A172 (cell line): ENCODE measurements at places on chromosomes 11 and 22. TPM values are rescaled to one million over a fixed set of nuclear protein-coding genes. Genes with fewer than 3 reads are reported as not detected.

DNA sequence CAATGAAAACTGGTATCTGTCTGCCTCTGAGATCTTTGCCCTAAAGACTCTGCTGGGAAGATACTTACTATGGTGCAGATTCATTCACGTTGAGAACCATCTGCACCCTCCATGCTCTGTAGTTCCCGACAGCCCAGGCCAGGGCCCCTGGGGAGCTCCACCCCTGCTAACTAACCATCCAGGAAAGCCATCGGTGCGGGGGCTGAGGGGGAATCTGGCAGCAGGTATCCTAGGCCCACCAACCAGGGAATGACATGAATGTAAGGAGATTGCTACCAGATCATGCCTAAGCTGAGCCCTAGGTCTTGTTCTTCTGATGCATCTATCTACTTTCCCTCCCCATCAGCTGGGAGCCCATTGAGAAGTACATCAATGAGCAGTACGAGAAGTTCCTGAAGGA, 11.3 kb upstream of the WBP2NL start:
- no peak for DNase-seq

DNA sequence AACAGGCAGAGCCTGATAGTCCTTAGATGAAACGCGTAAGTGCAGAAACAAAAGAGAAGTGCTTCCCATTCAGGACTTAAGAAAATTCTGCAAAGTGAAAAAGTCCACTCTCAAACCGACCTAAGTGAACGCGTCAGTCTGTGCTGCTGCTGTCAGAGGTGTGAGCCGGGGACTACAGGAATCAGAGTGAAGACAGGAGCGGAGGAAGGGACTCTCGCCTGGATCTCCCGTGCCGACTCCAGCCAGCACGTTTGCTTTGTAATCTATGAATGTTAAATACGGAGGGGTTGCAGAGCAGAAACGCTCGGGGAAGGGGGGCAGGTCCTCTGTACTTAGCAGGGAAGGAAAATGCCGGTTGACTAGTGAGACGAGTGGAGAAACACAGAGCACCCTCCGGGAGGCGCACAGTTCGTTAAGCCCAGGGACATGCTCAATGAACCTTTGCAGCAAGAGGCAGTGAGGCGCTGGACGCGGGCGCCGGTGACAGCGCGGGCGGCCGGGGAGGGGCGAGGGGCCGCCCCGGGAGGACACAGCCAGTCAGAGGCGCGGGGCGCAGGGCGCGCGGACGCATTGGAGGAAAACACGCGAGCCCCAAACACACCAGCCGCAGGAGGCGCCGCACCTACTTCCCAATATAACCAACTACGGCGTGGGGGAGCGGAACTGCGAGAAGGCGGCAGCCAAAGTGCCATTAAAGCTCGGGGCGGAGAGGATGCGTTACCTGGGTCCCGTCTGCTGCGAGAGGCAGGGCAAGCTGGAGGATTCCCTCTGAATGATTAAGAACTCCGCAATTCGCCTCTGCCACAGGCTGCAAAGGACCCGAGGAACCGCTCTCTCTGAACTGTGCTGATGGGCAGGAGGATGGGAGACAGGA, at the start of gene CNTN5:
Gene CNTN5, plus strand, starts transcription at position 598 of the 874 bp plus-strand sequence.
- DNase-seq, result no peak

DNA sequence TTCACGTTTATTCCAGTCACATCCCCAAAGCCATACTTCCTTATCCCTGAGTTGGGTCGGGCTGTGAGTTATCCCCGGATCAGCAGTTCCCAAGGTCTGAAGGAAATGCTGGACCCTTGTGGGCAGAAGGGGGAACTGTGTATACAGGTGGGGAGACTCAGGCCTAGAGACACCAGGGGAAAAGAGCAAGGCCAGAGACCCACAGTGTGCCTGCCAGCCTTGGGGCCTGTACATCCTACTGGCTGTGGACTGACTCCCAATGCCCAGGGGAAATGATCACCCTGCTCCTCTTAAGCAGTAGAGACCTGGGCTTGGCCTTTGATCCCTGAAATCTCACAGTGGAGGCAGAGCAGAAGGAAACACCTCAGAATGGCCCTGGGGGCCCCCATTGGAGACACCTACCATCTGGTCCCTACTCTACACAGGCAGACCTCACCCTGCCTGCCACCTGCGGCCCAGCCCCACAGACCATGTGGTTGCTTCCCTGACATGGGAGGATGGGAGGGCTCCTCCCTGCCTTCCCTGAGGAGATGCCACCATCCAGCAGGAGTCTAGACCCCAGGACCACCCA, 1.3 kb downstream of the SELENOM start:
- DNase-seq, result no peak

DNA sequence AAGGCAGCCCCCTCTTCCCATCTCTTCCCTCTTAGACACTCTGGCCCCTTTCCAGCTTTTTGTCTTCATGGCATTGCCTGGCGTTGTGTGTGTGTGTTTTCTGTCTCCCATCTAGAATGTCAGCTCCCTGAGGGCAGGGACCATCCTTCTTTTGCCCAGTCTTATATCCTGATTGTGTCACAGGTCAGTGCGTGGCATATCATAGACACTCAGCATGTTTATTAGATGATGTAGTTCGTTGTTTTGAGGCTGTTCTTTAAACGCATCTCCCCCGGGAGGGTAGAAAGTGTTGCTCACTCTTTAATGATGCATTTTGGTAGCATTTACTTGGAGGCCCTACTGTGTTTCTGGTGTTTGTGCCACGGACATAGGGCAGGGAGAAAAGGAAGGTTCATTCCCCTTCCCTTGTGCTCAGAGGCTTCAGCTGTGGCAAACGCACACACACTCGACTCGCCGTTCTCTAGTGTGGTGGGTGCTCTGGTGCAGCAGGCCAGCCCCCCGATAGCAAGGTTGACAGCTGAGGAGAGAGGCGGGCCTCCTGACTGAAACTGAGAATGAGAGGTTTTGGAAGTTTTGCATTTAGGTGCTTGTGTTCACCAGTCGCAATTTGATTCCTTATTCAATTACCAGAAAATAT, 60.2 kb downstream of the TNRC6B start:
- no peak for DNase-seq

The ELF5 gene
- total RNA-seq, result not detected in 2 replicates

The CENPM gene
- total RNA-seq, result 42.4 and 54.8 TPM in 2 replicates
